ENCODE measurements at places on chromosomes 4 and X.
A peak's percentile ranks its signal among the peaks of the same experiment; 100 is the strongest.

- DNase-seq: peak; percentile 48
Measured at GRCh38 chr4:83083925-83084475, 30.5 kb downstream of the PLAC8 start.

- no peak for DNase-seq
Measured at GRCh38 chrX:31333165-31333831, 261.5 kb upstream of the FTHL17 start.

DNA sequence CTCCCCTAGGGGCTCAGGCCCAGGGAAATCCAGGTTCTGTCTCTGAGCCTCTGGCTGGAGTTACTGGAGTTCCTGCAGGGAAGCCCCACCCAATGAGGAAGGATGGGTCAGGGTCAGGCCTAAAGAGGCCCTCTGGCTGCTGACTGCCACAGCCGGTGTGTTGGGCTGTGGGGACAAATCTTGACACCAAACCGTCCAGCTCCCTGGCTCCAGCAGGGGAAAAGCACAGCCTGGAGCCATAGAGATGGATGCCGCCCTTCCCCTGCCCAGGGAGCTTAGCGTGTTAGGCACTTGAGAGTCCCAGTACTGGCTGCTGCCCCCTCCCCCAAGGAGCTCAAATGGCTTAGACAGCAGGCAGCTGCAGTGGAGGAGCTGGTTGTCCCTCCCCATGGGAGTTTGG is 321.3 kb upstream of the LCORL start:
- DNase-seq: no peak

DNA sequence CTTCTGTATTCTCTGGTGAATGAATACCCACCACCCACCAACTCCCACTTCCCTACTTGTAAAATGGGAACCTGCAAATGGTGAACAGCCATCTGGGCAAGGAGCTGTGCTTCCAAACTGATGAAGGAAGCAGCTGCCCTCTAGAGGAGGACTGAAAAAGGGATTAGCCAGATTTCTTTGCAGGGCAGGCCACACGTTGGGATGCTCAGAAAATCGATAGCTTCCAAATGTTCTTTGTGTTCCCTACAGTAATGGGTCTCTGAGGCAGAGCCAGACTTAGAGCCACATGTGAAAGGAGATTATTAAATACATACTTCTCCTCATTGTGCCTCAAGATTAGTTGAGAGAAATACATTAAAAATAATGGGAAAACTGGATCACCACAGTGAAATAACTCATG is 39.3 kb upstream of the LPAR4 start:
- peak; percentile 1 for DNase-seq
